Activated B cell treated with CpG ODN at 0.5 μM for 24 hours (primary cell): ENCODE measurements at places on chromosomes 7 and 10.

DNA sequence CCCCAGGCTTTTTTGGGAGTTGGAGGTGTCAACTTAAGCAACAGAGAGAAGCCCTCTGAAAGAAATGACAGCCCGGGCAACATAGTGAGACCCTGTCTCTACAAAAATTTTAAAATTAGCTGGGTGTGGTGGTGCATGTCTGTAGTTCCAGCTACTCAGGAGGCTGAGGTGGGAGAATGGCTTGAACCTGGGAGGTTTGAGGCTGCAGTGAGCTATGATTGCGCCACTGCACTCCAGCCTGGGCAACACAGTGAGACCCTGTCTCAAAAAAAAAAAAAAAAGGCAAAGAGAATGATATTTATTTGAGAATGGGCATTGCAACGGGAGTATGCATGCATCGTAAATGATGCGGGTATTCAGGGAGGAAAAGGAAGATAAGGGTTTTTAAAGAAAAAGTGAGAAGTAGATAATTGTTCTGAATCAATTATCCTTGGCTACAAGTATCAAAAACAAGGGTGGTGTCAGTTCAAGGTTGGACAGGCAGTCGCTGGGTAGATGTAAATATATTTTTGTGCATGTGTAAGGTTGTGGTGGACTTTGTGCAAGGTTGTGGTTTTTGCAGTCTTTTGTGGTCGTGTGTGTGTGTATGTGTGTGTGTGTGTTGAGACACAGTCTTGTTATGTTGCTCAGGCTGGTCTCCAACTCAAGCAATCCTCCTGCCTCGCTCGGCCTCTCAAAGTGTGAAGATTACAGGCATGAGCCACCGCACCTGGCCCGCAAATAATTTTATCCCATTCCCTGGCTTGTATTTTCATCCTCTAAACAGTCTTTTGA lies 65.6 kb downstream of the COL26A1 start:
- no peak for DNase-seq

DNA sequence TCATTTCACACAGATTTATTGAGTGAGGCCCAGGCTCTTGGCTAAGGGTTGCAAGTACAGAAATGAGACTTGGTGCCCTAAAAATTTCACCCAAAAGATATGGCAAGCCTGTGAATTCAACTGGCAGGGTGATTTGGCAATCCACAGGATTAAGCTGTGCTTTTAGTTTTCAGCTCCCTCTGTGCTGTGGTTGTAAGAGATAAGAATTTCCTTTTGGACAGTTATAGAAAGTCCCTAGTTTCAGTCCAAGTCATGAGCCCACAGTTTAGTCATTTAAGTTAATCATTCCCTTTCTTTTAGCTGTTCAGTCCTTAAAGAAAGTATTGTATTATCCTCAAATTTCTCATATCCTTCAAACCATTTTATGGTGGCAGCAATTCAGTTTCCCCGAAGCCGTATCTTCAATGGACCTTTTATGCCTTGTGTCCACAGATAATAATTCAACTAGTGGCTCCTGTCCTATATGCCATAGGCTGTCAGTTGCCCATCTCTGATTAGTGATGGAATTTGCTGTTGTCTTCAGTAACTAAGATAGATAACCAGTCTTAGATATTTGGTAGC lies 73.4 kb upstream of the NAMPT start:
- no peak for DNase-seq

- no peak for DNase-seq
Measured at GRCh38 chr7:128071801-128072200, 40.6 kb upstream of the LRRC4 start.

- DNase-seq, result no peak
Measured at GRCh38 chr10:97117372-97117771, 68.4 kb downstream of the SLIT1 start.

GRCh38 chr10:125707541-125708468 lies 11.7 kb upstream of the EDRF1 start:
- DNase-seq, result no peak

- DNase-seq, result no peak
Measured at GRCh38 chr7:133015888-133016287, 66.0 kb downstream of the CHCHD3 start.

DNA sequence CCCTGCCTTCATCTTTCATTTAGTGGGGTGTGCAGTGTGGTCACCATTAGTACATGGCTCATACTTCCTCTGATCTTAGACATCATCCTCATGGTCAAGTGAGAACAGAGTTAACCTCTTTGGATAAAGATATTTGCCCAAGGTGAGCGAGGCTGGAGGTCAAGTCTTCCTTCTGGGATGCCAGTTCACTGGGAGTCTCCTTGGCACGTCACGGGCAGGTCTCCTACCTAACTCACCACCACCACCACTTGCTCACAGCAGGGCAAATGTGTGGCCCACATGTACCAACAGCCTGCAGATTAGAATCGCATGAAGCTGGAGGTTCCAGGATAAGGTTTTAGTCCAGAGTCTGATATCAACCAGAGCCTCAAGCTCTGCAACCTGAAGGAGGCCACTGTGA lies 164.6 kb downstream of the USP6NL start:
- DNase-seq, result no peak

- no peak for DNase-seq
Measured at GRCh38 chr10:79144351-79145173, 75.8 kb downstream of the ZMIZ1 start.

- DNase-seq, result peak; percentile 35
Measured at GRCh38 chr7:122092964-122093797, 50.9 kb downstream of the AASS start.

GRCh38 chr7:64884913-64885370 lies 18.1 kb upstream of the ZNF273 start:
- DNase-seq, result peak; percentile 6

DNA sequence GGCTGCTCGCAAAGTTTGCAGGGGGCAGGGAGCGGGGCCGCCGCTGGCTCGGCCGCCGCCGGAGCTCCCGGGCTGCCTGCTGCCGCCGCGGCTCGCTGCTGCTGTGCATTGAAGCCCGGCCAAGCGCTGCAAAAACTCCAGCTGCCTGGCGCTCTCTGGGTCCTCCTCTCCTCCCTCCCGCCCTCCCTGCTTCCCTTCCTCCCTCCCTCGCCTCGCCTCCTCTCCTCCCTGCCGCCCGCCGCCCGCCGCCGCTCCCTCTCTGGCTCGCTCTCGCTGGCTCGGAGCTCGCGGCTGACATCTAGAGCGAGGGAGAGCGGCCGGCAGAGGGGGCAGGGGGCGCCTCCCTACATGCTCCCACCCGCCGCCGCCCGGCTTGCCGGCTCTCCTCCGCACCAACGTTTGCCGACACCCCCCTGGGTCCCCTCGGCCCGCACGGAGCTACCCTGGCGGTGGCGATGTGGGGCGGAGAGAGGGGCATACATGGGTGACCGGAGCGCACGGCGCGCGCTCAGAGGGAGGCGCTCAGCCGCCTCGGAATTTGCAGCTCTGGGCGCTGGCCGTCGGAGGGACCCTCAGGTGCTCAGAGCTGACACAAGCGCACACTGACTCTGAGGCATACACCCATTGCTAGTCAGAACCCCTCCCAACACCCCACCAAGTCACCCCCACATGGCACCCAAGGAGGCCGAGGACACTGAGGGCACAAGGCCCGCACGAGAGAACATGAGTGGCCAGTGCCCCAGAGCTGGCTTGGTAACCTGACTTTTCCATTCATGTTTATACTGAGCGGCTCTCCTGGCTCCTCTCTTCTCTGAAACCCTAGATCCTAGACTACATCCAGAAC lies 1.2 kb upstream of the PLXNA4 start:
- no peak for DNase-seq

GRCh38 chr10:100670828-100671479 lies 74.4 kb upstream of the PAX2 start:
- peak; percentile 67 for DNase-seq

DNA sequence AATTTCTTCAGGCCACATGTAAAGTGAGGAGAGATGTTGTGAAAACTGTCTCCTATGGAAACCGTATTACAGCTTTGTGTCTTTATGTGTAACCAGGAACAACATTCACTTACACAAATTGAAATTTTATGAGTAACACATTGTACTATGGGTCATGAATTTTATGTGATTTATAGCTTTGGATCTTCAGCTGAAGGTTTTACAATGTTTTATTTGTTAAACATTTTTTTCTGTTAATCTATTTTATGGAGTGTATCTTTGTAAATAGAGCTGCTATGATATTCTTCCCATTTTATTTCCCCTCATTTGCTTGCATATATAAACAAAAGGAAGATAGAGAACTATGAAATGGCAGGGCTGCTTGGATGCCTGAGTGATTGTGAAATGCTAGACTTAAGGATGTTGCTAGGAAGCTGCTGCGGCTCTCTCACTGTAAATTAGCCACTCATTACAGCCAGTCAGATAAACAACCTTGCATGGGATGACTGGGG lies 104.5 kb upstream of the PCLO start:
- no peak for DNase-seq

GRCh38 chr10:43040482-43041256 lies 36.2 kb upstream of the RET start:
- DNase-seq, result no peak

DNA sequence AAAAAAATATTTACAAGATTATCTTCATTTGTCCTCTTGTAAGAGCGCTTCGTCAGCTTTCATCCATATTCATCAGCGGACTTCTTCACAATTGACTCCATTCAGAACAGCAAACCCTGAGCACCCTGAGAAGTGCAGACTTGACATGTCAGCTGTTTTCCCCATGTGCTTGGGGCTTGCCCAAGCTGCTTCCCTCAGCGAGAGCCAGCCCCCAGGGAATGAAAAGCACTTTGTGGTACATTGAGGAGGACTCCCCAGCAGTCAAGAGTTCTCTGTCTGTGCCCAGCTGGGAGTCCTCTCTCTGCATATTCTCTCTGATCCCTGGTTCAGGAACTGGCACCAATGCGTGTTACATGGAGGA lies 22.7 kb downstream of the HKDC1 start:
- DNase-seq, result no peak

DNA sequence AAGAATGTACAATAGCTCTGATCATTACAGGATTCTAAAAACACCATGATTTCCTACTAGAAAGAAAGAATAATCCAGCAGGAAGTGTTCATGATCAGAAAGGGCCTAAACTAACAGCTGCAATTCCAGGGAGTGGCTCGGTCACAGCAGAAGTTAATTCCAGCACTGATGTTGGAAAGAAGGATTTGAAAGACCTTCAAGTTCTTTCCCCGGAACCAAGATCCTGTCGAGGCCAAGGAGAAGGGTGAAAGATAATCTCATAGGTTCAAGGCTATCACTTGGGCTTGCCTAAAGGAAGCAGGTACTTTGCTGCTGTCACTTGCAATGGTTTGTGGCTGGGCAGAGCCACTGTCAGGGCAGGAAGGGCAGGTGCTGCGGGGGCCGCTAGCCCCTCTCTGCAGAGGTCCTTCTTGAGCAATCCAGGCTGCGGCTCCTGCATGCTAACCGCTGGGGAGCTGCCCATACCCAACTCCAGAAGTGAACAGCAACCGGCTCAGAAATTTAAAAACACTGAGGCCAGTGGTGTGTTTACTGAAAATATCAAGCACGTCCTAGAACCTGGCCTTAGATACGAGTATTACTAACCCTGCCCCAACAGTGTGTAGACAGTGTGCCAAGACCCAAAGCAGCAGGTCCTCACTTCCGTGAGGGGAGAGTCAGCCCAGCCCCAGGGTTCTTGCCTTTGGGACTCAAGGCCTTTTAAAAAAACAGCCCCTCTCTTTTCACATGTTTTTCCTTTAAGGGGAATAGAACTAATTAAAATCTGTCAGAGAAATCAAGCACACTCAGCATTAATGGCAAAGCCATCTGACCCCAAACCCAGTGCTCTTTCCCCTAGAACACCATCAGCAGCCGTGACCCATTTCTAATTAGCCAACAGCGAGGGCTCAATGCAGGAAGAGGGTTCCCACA lies 76.8 kb downstream of the VIPR2 start:
- DNase-seq, result no peak

DNA sequence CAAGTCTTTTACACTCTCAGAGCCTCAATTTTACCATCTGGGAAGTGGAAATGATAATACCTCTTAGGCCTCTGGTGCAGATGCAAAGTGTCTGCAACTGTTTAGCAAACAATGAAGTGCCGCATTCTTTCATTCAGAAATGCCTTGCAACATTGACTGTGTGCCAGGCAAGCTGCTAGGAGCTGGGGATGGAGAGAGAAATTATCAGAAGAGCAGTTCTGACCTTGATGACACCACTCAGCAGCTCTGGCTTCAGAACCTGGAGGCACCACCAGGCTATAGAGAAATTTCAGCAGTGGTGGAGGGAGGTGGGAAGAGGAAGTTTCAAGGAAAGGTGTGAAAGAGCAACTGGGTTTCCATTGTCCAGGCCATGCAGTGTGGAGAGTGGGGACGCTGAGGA lies 78.1 kb upstream of the HABP2 start:
- no peak for DNase-seq

DNA sequence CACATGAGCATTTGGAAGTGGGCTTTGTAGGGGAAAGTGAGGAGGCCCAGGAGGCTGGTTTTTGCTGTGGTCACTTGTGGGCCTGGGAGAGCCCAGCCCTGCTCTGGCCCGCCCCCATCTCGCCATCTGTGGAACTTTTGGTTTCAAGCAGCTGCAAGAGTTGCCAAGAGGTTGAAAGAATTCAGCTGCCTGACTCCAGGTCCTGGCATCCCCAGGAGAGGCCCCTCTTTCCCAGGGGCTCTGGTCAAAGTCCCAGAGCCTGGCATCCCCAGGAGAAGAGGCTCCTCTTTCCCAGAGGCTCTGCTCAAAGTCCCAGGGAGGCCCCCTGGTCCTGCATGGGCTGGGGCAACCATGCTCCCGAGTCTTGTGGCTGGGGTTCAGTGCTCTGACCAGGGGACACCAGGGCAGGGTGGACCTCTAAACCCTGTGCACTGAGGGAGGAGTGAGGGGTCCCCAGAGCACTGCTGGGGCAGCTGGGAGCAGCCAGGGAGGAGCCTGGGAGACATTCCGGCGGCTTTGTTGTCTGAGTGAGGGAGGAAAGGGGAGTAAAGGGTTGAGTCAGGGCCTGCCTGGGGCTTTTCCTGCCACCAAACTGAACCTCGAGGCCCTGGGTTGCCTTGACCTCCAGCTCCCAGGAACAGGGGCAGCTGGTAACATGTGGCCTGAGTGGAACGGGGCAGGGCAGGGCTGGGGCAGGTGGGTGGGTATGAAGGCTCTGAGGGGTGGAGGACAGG lies 27.7 kb upstream of the CSGALNACT2 start:
- DNase-seq, result no peak

DNA sequence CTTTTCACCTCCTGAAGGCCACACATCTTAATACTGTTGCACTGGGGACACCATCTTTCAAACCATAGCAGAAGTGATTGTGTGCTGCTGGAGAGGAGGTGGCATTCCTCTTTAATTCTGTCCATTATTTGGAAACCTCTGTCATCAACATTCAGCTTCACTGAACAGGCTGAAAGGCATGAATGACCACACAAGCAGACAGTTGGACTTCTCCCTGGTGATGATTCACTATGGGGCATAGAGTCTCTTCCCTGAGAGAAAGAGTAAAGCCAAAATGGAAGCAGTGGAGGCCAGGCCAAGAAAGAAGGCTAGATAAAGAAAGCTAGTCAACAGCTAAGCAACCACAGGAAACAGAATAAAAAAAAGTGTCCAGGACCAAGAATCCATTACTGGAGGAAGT lies 113.1 kb upstream of the VSTM2A start:
- DNase-seq, result no peak

GRCh38 chr10:70324339-70324861 lies 40.6 kb upstream of the NPFFR1 start:
- DNase-seq, result no peak

- no peak for DNase-seq
Measured at GRCh38 chr10:99788598-99789256, 6.3 kb downstream of the ABCC2 start.
